ENCODE measurements at places on chromosomes 13 and 19. TPM values are rescaled to one million over a fixed set of nuclear protein-coding genes. Genes with fewer than 3 reads are reported as not detected.

ERVK3-1 gene
- polyA plus RNA-seq: 87.1 TPM

COMP gene
- not detected for polyA plus RNA-seq

YJU2 gene
- polyA plus RNA-seq: 30.4 TPM

FGF9 gene
- polyA plus RNA-seq: 0.11 TPM

- DNase-seq: no peak
These were observed 524.9 kb downstream of the FGF9 start for GRCh38 chr13:22195726-22196125.

DNA sequence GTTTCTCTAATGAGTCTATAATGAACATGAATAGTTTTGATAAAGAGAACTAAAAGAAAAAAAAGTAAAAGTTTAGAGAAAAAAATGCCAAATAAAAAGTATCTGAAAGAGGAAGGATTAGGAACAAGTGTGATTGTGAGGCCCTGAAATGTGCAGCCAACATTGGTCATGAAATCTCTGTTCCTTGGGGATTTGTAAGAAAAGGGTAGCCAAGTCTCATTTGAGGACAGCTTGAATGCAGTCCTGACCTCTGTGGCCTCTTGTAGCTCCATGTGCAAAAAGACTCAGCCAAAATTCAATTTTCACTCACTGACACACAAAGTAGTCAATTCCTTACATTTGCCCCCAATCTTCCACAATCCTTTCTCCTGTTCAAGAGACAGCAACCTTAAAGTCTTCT is 167.9 kb downstream of the KLF12 start:
- DNase-seq: no peak

DNA sequence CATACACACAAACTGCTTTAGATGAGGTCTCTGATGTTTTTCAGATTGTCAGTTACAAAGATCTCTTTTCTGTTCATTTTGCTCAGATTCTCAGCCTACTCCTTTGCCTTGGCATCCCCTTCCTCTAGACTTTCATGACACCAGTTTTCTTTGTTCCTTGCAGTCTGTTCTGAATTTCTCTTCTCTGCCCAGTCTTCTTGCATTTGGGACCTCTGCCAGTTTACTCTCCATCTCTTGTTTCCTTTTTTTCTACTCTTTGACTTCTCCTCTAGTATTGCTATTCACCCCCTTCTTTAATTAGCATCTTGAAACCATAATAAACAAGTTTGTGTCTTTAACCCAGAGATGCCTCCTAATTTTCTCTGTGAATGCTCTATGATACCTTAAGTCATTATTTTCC is 26.1 kb downstream of the EDNRB start:
- DNase-seq: no peak

DNA sequence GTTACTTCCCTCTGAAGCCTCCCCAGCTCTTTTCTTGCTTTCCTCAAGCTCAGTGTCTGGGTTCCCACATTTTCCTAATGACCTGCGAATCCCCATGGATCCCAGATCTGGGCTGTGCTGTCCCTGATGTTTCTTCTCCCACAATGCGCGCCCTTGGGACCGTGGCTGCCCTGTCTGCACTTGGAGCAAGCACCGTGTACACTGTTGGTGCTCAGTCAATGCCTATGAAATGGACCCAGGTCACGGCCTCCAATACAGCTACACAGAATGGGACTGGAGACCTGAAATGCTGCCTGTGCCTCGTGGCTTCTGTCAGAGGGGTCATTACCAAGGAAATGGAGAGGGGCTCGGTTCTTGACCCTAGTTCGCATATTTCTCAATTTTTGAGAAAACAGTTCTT is 160.1 kb upstream of the SOX1 start:
- DNase-seq: no peak

GRCh38 chr13:43141685-43142084 is 118.3 kb downstream of the DNAJC15 start:
- no peak for DNase-seq

All from naive B cell (primary cell).